ENCODE measurements at places on chromosomes 5 and 9. TPM values are rescaled to one million over a fixed set of nuclear protein-coding genes. Genes with fewer than 3 reads are reported as not detected.
A peak's percentile ranks its signal among the peaks of the same experiment; 100 is the strongest.

- peaks cover 59% of the 10 kb centered on the region for H3K4me1 ChIP-seq
- H3K36me3 ChIP-seq, result no peaks in the 10 kb centered on the region
- H3K27ac ChIP-seq, result no peak overlapping the region
- DNase-seq, result peak; percentile 21
- no peak overlapping the region for H3K4me3 ChIP-seq
Measured at GRCh38 chr9:34510497-34511468, 12.0 kb downstream of the ENHO start.

GRCh38 chr9:22469928-22470544, 23.4 kb downstream of the DMRTA1 start:
- no peak overlapping the region for H3K27ac ChIP-seq
- no peaks in the 10 kb centered on the region for H3K36me3 ChIP-seq
- H3K27me3 ChIP-seq, result no peaks in the 10 kb centered on the region
- H3K4me1 ChIP-seq, result peaks cover 14% of the 10 kb centered on the region
- DNase-seq, result peak; percentile 32
- no peak overlapping the region for H3K4me3 ChIP-seq

GRCh38 chr5:142542906-142543305, 143.0 kb downstream of the FGF1 start:
- H3K27ac ChIP-seq, result no peak overlapping the region
- peaks cover 49% of the 10 kb centered on the region for H3K4me1 ChIP-seq
- DNase-seq, result no peak
- H3K36me3 ChIP-seq, result no peaks in the 10 kb centered on the region
- H3K4me3 ChIP-seq, result no peak overlapping the region

DNA sequence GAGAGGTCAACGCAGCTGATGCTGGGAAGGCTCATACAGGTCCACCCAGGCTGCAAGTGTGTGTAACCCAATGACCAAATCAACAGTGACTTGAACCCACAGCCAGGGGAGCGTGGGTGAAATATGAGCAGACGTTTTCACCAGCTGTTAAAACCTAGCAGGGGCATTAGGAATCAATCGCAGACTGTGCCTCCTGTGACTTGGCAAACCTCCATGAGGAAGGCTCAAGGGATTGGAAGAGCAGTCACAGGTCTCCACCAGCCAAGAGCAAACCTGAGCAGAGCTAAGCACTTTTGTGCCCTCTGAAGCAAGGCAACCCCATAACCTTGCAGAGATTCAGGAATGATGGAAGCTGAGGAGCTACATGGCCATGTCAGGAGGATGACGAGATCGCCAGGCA, 25.5 kb downstream of the INSYN2B start:
- DNase-seq, result no peak
- H3K27ac ChIP-seq, result no peak overlapping the region
- no peak overlapping the region for H3K4me3 ChIP-seq
- no peaks in the 10 kb centered on the region for H3K27me3 ChIP-seq

- H3K36me3 ChIP-seq, result no peaks in the 10 kb centered on the region
- no peak overlapping the region for H3K4me3 ChIP-seq
- H3K27me3 ChIP-seq, result no peaks in the 10 kb centered on the region
- no peak for DNase-seq
- H3K4me1 ChIP-seq, result no peaks in the 10 kb centered on the region
Measured at GRCh38 chr5:164555809-164556208, 1050.4 kb downstream of the MAT2B start.

- H3K4me1 ChIP-seq, result peaks cover 7% of the 10 kb centered on the region
- H3K4me3 ChIP-seq, result no peak overlapping the region
- H3K36me3 ChIP-seq, result peaks cover 12% of the 10 kb centered on the region
- no peak for DNase-seq
- no peak overlapping the region for H3K27ac ChIP-seq
Measured at GRCh38 chr9:13149454-13149853, 130.0 kb downstream of the MPDZ start.

DNA sequence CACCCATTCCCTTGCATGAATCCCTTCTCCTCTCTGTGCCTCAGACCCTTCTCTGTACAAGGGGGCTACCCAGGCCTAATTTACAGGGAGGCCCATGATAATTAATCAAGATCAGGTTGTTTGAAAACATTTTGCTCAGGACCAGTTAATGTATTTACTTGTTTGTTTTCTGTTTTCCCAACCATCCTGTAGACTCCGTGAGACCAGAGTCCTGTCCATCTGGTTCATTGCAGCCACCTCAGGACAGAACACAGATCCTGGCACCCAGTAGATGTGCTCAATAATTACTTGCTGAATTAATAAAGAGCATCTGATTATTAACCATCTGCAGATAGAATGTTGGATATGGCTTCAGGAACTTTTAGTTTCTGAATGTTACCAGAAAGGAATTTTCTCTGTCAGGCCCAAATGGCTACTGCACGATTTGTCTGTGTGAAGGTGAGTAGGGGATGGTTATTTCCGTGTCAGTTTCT, 27.3 kb downstream of the FOXI1 start:
- H3K4me3 ChIP-seq, result no peak overlapping the region
- H3K36me3 ChIP-seq, result no peaks in the 10 kb centered on the region
- no peaks in the 10 kb centered on the region for H3K4me1 ChIP-seq
- H3K27me3 ChIP-seq, result no peaks in the 10 kb centered on the region
- no peak for DNase-seq

DNA sequence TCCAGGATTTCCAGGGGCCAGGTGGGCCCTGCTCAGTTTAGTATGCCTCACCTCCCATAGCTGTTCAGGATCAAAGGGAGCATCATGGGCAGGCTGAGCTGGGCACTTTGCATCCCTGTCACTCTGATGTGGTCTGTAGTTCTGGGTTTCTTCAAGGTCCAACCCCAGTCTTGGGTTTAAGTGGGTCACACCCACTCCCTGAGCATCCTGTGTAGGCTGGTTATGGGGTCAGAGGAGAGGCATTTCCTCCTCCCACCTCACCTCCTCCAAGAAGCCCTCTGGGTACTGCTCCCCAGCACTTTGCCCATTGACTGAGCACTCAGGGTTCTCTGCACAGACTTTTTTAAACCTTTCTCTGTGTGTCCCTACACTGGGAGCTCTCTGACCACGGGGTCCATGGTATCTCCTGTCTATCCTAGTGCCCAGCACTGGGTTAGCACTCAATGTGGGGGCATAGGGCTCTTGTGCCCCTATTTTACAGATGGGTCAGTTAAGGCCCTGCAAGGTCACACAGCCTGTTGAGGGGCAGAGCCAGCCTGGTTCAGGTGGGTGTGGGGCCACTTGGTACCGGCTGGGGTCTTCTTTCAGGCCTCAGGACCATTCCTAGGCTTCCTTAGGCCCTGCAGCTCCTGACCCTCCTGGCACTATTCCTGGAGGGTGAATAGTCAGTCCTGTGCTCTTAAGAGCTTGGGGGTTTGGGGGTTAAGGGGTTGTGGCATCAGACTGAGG, 19.0 kb downstream of the CXXC5 start:
- DNase-seq, result no peak
- H3K4me1 ChIP-seq, result peaks cover 74% of the 10 kb centered on the region
- H3K27ac ChIP-seq, result peak overlapping the region; percentile 53

GRCh38 chr9:76351006-76351405, 43.2 kb downstream of the RFK start:
- H3K4me3 ChIP-seq, result no peak overlapping the region
- H3K27ac ChIP-seq, result no peak overlapping the region
- H3K4me1 ChIP-seq, result no peaks in the 10 kb centered on the region
- H3K27me3 ChIP-seq, result no peaks in the 10 kb centered on the region
- no peak for DNase-seq

GRCh38 chr5:88115211-88115610, 153.4 kb downstream of the TMEM161B start:
- H3K4me3 ChIP-seq, result no peak overlapping the region
- no peaks in the 10 kb centered on the region for H3K4me1 ChIP-seq
- no peaks in the 10 kb centered on the region for H3K36me3 ChIP-seq

GRCh38 chr5:93164690-93165089, 416.3 kb downstream of the NR2F1-AS1 start:
- no peak overlapping the region for H3K4me3 ChIP-seq
- H3K27ac ChIP-seq, result no peak overlapping the region
- peaks cover 1% of the 10 kb centered on the region for H3K27me3 ChIP-seq
- no peak for DNase-seq
- no peaks in the 10 kb centered on the region for H3K36me3 ChIP-seq

DNA sequence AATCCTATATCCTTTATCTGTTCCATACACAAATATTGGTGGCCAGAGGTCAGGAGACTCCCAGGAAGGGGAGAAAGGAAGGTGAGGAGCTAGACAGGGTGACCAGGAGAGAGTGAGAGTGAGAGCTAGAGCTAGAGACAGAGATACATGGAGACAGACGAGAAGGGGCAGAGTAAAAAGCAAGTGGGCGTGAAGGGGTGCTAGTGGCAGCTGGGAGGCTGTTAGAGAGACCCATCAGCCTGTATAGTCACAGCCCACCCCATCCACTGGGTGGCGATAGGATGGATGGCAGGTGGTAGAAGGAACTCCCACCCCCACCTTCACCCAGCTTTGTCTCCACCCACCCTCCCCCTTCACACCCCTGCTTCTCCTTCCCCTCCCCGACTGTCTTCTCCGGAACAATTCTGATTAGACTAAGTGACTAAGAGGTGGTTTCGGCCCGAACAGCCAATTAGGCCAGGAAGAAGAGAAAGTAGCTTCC, 32.8 kb downstream of the PCDH1 start:
- H3K4me3 ChIP-seq, result no peak overlapping the region
- H3K27ac ChIP-seq, result peak overlapping the region; percentile 99
- peaks cover 83% of the 10 kb centered on the region for H3K4me1 ChIP-seq
- peaks cover 6% of the 10 kb centered on the region for H3K36me3 ChIP-seq

DNA sequence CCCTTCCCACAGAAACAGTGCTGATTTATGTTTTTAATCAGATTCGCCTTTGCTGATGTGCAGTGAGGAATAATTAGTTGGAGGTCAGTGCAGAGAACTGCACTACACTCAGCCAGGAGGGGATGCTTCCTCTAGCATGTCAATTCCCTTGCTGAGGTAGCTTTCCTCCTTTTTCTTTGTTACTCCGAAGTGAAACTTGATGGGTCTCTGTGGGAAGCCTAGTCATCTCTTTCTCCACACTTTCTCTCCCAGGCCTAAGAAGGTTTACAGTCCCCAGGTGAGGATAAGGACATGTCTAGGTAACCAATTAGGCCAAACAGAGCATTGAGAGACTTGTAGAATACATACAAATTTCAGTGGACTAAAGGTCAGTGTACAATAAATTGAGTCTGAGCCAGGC, 461.8 kb downstream of the KIF4B start:
- H3K4me3 ChIP-seq, result no peak overlapping the region
- H3K27ac ChIP-seq, result peak overlapping the region; percentile 66
- H3K27me3 ChIP-seq, result no peaks in the 10 kb centered on the region
- no peaks in the 10 kb centered on the region for H3K36me3 ChIP-seq
- DNase-seq, result no peak

- no peak for DNase-seq
- peaks cover 29% of the 10 kb centered on the region for H3K36me3 ChIP-seq
- no peaks in the 10 kb centered on the region for H3K27me3 ChIP-seq
Measured at GRCh38 chr9:92094655-92095054, 20.6 kb downstream of the SPTLC1 start.

The LCN15 gene
- 0.52 TPM for total RNA-seq

The FBN2 gene
- 56.7 TPM for total RNA-seq

The SPAG8 gene
- total RNA-seq, result 0.50 TPM

The ADGRD2 gene
- total RNA-seq, result 1.6 TPM

The KCNT1 gene
- total RNA-seq, result 0.14 TPM

The ZBTB34 gene
- total RNA-seq, result 18.4 TPM

The TAS2R1 gene
- total RNA-seq, result not detected

The ASTN2 gene
- 18.7 TPM for total RNA-seq

The DEPDC1B gene
- total RNA-seq, result 50.5 TPM

The PAX5 gene
- 4.4 TPM for total RNA-seq

The ENG gene
- 3.7 TPM for total RNA-seq

The LOX gene
- total RNA-seq, result 2.8 TPM
